ENCODE measurements at places on chromosomes 6 and 20. TPM values are rescaled to one million over a fixed set of nuclear protein-coding genes. Genes with fewer than 3 reads are reported as not detected.

DNA sequence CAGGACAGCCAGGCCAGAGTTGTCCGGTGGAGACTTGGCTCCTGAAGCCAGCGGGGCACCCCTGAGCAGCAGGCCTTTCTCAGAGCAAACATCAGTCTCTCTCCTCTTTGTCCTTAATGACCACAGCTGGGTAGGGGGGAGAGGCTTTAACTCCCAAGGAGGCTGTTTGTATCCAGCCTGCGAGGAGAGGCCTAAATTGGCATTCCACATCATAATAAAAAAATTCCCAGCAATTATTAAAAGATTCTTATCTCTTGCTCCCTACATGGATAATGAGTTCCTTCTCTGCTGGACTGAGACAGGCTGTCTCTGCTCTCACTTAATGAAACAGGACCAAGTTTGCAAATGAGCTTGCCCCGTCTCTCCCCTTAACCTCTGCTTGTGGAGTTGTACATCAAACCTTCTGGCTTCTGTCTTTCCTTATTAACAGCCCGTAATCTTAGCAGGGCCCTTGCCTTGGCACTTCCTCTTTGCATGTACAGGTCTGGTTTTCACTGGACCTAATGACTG lies 838.2 kb downstream of the MAFB start:
- no peak for DNase-seq

The GGTLC1 gene
- total RNA-seq, result not detected

The OARD1 gene
- total RNA-seq, result 7.4 TPM

The PRR18 gene
- not detected for total RNA-seq

DNA sequence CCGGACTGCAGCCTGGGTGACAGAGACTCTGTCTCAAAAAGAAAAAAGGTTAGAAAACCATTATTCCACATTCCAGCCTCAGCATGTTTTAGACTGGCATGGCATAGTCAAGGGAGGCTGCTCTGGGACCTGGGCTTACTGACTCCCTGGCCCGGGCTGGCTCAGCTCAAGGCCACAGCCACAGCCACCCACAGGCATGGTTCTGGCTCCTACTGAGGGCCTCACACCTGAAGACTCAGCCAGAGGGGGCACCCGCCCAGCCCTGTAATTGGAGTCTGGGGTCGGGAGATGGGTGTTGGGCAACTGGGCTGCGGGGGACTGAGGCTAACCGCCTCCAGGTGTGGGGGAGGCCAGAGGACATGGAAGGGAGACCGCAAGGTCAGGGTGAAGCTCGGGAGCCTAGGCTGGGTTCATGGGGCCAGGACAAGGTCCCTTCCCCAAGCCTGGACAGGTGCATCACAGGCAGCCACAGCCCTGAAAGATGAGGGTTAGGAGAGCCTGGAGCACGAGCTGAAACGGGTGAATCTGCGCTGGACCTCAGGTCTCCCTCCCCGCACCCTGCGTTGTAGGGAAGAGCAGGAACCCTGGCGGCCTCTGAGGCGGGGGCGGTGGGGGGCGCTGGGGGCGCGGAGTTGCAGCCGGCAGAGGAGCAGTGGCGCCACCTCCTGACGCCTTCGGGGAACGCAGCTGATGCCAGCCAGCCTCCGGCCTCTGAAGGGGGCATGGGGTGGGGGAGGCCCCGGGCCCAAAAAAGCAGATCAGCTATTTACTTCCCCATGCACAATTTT lies 67.7 kb upstream of the SRSF6 start:
- no peak for DNase-seq
